ENCODE measurements at places on chromosomes 2 and 18.

DNA sequence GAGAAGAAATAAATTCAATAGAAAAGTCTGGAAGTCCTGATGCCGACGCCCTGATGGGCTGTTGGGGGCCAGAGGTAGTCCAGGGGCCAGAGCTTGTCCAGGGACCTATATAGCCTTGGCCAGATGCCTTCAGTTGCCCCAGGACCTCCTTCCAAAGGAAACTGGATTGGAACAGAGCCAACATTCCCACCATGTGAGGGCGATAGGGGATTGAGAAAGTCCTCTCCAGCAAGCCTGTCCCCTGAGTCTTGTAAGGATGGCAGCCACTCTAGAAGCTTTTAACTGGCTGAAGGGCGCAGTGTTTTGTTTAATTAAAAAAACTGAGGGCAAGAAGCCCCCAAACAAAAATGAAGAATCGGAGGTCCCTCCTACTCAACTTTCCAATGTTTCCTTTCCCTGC is 54.9 kb upstream of the CDCA7 start:
- DNase-seq = no peak

DNA sequence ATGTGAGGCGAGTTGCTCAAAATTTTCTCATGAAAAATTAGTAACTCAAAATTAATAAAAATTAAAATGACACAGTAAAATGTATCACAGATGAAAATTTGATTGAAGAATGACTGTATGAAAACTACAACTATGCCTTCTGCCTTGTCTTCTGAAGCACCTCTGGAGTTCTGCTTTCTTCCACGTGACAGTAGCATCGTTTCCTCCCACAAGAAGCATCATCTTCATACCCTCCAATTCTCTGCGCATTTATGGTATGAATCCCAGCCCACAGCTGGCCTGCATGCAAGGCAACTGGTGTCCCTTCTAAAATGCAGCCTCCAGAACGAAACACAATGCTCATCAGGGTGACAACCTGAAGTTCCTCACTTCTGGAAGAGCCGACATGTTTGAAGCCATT is 189.9 kb downstream of the MYO1B start:
- DNase-seq = no peak

DNA sequence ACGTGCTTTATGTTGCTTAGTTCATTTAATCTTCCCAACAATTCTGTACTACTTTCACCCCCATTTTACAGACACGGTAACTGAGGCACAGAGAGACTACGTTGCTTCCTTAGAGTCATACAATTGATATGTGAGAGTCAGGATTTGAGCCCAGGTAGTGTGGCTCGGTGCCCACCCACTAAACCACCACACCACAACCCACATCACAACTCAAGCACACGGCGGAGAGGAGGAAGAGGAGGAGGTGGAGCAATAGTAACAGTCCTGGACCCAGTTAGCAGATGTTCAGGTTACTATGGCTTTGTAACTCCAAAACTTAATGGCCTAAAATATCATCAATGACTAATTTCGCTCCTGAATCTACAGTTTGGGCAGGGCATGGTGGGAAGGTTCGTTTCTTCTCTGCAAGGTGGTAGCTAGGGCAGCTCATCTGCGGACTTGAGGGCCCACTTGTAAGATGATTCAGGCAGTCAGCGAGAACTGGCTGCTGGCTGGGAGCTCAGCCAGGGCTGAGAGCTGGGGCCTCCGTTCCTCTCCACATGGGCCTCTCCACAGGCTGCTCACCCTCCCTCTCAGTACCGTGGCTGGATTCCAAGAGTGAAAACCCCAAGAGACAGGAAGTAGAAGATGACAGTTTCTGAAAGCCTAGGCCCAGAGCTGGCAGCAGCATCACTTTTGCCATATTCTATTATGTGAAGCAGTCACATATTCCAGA is 167.1 kb downstream of the ZFP36L2 start:
- DNase-seq = peak; percentile 82

- DNase-seq = no peak
These were observed 63.6 kb upstream of the SH3RF3 start for GRCh38 chr2:109065391-109065734.

DNA sequence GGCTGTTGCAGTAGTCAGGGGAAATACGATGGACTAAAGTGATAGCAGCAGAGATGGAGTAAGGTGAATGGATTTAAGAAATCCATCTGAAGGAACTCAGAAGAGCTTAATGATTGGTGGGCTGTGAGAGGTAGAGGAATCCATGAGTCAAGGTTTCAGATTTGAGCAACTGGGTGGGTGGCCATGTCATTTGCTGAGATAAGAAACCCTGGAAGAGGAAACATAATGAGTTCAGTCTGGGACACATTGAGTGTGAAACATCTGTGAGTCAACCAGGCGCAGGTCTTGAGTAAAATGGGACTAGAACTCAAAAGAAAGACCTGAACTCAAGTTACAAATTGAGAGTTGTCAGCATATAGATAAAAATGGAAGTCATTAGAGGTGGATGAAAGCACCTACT is 19.7 kb upstream of the ASNSD1 start:
- DNase-seq = peak; percentile 68

DNA sequence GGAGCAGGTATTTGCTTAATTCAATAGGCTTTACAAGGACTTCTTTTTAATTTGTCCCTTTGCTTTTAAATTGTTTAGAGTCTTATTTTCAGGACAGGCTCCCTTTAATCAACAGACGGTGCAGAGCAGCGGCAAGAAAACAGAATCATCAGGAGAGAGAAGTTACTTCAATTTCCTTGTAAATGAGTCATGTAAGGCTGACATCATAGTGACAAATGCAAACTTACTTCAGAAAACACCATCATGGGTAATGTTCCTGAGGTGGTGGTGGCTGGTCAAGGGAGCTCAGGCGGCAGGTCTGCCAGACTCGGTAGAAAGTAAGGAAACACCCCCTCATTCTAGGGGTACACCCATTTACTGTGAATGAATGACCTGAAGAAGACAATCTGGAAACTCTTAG is 395.1 kb downstream of the FBXO15 start:
- DNase-seq = no peak

GRCh38 chr2:128625963-128626759 is 307.5 kb upstream of the HS6ST1 start:
- no peak for DNase-seq

DNA sequence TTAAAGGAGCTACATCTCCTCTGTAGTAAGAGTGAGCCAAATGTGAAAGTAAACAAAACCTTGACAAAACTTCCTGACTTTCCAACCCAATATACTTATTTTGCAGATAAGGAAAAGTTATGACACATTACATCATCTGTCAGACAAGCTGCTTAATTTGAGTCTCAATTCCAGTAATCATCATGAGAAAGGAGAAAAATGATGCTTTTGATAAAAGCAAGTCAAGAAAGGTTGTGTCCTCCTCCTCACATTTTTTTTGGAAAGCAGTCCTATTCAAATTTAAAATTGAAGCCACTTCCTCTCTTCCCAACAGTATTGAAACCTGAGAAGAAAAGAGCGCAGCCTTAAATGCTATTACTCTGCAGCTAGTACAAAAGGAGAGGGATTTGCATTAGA is 519.6 kb downstream of the LRP1B start:
- no peak for DNase-seq

DNA sequence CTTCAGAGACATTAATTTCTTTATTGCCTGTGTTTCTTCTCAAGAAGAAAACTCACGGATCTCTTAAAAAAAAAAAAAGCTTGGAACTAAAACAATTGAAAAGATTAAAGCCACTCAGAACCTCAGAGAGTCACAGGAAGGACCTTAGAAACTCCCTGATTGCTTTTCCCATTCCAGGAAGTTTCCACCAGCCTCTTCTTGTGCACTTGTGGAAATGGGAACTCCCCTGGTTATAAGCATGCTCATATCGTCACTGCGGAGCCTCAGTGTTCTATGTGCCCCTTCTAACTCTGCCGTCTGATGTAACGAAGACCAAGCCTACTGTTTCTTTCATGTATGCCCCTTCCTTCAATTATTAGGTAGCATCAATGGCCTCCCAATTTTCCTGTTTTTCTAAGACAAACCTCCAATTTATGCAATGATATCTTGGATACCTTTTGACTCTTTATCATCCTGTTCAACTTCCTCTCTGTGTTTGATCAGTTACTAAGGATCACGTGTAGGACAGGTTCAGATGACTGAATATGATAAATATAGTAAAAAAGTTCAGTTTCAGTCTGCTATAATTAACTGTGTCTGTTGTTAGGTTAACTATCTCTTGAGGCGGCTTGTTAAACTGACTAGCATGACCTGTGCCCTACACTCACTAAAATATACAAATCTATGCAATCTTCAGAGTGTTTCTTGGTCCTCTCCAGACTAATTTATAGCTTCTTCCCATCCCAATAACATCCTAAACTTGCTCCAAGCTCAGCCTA is 593.7 kb upstream of the CHAC2 start:
- DNase-seq = no peak
